NCI-H146 (cell line): ENCODE measurements at places on chromosomes 6 and 20.

- no peak for DNase-seq
Observed at GRCh38 chr20:50777373-50777772, 17.5 kb upstream of the BCAS4 start.

DNA sequence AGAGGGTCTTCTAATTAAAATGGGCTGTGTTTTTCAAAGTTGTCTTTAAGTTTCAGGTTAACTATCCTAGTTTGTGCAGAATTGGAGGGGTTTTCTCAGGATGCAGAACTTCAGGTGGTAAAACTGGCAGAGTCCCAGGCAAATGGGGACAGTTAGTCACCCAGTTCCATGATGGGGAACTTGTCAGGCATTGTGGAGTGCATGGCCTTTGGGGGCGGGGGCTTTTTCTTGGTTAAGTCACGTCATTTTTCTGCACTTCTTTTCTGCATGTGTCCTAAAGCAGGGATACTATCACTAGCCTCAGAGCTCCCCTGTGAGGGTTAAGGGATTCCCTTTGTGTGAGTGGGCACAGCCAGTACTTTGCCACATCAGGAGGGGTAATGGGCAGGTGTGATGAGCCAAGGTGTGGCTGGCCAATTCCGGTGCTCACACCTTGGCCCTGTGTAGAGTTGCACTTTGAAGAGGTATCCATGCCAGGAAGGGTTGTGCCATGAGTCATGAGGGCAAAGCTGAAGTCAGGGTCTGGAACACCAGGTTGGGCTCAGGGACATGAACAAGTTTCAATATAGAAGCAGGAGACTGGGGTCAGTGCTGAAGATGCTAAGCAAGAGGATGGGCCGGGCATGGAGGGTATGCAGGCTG, 126.0 kb upstream of the RREB1 start:
- no peak for DNase-seq

- no peak for DNase-seq
Observed at GRCh38 chr6:139336488-139336887, 38.0 kb downstream of the CITED2 start.

- no peak for DNase-seq
Observed at GRCh38 chr20:60513141-60513540, 554.9 kb downstream of the CDH26 start.

DNA sequence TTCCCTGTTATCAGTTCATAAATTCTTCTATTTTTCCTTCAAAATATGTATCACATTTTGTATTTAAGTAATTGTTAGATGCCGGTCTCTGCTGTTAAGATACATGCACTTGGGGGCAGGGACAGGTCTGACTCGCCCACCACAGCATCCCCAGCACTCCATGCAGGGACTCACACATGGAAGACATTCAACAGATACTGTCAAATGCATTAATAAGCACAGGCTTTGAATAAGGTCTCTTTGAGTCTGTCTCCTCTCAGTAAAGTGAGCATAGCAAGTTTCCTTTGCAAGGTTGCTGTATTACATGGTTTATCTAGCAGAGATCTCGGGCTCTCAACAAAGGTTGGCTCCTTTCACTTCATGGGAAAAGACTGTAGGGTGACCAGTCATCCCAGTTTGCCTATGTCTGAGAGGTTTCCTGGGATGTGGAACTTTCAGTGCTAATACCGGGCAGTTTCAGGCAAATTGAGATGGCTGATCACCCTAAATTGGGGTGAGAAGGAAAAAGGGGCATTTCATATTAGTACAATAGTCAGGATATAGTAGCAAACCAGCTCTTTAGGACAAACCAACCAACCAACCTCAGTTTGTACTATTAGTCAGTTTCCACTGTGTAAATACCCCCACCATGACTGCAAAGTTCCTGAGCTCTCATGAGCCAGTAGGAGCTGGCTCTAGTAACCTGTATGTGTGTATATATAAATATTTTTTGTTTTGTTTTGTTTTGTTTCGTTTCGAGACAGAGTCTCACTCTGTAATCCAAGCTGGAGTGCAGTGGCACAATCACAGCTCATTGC, 15.0 kb downstream of the JPH2 start:
- DNase-seq: no peak
